ENCODE measurements at places on chromosomes 2 and 18.

DNA sequence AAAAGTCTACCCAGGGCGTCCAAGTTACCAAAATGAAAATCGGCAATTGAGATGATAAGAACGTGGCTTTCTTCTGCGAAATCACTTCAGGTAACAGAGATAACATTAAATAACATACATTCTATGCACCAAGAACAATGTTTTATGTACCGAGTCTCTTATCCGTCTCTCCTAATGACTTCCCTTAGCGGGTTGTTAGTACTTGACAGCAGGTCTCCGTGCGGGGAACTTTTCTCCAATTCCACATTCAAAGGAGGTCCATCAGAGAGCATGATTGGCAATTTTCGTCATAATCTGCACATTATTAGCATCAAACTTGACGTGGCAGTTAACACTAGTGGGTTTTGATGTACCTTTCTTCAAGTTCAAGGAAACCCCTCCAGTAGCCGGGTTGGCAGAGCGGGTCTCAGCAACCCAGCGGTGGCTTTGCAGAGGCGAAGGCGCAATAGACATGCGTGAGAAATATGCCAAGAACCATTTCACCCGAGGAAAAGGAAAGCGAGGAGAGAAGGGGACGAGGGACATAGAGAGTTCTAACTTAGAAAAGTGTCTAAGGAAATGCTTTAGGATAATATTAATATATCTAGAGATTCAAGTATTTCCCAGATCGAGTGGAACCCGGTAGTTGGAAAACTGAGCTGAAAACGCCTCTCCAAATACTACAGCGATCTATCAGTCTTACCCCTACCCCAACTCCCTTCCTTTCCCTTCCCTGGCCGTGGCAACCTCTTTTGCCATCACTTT is 5.0 kb downstream of the EVX2 start:
- no peak for DNase-seq

- DNase-seq = no peak
Measured at GRCh38 chr2:128522829-128523228, 204.2 kb upstream of the HS6ST1 start.

- DNase-seq = no peak
Measured at GRCh38 chr2:179805001-179805400, 56.4 kb downstream of the ZNF385B start.

DNA sequence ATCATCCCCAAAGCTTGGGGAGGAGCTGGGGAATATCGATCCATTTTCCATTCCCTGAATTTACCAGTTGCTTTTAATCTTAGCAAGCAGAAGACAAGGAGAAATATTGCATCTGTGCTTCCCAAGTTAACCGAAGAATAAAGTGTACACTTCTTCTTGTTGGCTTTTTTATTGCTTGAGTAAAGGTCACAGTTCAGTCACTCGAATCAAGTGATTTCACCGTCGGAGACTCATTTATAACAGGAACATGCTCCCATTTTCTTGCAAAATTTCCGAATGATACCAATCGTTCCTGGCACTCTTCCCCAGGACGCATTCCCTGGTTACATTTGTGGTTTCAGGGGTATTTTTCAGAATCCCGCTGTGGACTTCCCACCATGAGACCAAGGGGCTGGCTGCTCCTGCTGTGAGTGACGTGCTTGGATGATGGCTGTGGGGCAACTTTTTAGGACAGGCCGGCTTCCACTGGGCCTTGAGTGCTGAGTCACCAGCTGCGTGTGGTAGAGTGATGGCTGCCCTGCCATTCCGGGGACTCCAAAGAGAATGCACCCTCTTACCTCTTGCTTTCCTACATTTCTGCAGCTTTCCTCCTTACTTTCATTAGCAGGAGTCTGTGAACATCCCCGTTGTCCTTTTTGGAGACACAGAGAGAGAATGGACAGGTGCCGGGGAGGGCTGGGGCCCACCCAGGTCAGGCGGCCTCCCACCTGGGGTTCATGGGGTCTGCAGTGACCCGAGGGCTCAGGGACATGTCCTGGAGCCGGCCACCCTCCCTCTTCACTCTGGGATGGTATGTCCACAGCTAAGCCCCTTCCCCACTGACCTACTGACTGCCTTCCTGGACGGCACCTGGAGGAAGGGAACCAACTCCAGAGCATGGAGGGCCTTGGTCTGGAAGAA is 60.7 kb upstream of the HDAC4 start:
- no peak for DNase-seq

- DNase-seq = no peak
Measured at GRCh38 chr2:122061831-122062230, 306.4 kb downstream of the TSN start.

- no peak for DNase-seq
Measured at GRCh38 chr2:64289251-64289650, 145.0 kb upstream of the PELI1 start.

DNA sequence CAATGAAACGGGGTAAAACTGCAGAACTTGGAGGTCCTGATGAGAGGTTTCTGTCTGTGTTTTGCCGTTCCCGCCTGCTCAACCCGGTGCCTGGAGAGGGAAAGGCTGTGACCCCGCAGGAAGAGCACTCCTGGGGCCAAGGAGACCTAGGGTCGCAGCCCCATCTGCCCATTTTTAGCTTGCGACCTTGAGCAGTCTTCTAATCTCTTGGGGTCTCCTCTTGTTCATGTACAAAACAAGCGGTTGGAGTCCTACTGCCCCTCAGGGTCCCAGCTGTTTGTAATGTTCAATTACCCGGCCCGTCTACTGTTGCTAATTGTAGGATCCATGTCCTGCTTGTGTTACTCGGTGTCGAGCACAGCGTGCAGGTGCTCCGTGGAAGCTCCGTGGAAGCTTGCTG is 104.5 kb downstream of the PTGR3 start:
- DNase-seq = no peak

- no peak for DNase-seq
Measured at GRCh38 chr2:29627279-29627711, 294.1 kb downstream of the ALK start.

DNA sequence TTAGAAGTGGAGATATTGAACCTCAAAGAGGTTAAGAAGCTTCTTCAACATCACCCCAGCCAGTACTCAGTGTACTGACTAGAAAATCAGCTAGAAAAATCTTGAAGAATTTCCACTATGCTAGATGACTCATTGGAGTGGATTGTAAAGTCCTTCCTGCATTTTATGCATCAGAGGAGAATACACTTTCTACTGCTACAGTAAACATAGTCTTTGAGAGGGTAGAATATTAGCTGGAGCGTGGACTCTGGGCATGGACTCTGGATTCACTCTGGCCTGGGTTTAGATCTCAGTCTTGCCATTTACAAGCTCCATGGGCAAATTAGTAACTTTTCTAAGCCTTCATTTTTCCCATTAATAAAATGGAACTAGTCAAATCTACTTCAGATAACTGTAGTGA is 215.9 kb downstream of the IRS1 start:
- no peak for DNase-seq

DNA sequence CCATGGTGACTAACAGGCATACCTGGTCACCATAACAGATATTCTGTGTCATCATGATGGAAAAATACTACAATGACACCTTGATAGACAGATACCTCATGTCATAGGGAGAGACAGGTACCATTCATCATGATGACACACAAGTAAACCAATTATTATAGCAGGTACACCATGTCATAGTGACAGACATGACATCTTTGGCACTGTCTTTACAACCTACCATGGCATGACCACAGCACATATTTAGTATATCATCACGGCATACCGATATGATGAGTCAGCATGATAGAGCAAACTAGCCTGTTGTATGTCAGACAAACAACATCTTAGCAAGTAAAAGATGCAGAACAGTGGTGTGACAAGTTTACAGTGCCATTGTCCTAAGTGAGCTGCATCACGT is 101.3 kb upstream of the KLHL29 start:
- DNase-seq = no peak

DNA sequence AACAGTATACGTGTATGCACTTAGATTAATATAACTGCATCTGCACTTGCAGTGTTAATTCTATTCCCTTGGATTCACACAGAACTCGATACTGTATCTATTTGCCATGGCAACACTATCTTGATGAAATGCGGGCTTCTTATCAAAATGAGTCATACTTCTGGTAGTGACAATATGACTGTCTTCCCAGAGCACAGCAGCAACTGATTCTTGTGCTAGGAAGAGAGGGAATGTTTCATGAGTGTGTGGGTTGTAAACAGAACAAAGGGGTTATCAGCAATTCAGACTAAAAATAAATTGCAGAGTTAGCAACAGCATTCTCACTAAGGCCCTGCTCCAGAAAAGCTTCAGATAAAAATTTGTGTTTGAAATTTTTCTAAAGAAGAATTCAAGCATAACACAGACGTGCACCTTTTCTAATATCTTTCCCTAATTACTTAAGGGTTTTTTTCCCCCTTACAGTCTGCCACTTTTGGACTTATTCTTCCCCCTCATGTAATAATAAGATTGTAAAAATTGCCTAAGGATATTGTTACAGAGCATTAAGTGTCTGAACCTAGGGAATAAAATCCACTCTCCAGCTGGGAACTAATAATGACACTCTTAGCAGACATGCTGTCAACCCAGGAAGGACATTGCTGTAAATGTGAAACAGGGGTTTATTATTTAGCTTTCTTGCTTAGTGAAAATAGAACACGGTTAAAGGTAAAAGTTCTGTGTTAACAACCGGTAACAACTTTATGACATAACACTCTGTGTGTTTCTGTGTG is 99.9 kb upstream of the SLC38A11 start:
- no peak for DNase-seq

GRCh38 chr2:45497355-45497754 is 113.7 kb downstream of the SRBD1 start:
- no peak for DNase-seq

GRCh38 chr2:158685646-158686045 is 109.5 kb upstream of the DAPL1 start:
- DNase-seq = no peak

DNA sequence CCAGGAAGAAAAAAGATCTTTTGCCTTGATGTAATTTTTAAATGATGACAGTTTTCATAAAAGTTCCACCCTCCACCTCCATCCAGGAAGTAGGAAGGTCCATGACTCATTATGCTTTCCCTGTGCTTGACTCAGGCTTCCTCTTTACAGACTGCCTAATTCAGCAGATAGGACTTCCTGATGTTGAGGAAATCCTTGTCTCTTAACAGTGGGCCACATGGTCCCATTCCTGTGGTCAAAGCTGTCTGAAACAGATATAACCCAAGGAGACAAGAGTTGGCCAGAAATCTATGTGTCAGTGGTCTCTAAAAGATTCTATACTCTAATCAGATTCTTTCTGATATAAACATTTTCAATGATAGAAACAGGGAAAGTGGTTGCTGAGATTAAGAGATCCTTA is 119.1 kb downstream of the BAZ2B start:
- DNase-seq = no peak

- DNase-seq = no peak
Measured at GRCh38 chr18:48886520-48887293, 64.1 kb downstream of the SMAD7 start.

- DNase-seq = no peak
Measured at GRCh38 chr2:236963631-236964182, 122.0 kb upstream of the COPS8 start.

- no peak for DNase-seq
Measured at GRCh38 chr18:75422341-75422910, 5.1 kb downstream of the SMIM21 start.

- no peak for DNase-seq
Measured at GRCh38 chr18:58522132-58522531, 106.8 kb downstream of the ALPK2 start.

DNA sequence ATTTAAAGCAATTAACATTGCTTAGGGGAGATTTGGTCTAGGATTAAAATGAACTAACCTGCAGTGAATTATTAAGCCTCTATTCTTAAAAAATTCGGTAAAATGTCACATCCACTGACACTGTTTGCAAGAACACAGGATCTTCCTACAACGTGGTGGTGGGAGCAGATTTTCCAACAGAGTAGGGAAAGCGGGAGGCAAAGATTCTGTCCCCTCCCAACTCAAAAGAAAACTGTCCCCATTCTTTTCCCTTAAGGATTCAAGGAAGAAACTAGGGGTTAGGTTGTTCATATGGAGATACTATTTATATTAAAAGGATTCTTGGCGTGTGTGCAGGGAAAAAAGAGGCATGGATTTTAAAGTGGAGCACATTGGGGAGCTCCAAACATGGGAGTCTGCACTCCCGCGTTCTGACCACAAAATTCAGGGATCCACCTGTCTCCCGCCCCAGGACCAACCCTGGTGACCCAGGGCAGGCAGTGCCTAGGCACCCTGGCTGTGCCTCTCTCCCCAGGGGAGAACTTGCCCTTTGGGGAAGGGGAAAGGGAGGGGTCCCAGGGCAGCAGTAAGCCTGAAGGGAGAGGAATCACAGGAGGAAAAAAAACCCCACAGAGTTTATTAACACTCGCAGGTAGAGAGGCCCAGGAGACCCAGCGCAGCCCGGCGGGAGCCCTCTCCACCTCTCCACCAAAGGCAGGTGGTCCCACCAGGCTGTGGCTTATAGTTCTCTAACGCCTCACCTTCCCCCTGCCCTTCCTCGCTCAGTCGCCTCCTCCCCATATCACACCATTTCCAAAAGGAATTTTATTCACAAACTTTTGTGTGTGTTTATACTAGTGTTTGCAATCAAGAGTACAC is 2.3 kb downstream of the PTGR3 start:
- no peak for DNase-seq

DNA sequence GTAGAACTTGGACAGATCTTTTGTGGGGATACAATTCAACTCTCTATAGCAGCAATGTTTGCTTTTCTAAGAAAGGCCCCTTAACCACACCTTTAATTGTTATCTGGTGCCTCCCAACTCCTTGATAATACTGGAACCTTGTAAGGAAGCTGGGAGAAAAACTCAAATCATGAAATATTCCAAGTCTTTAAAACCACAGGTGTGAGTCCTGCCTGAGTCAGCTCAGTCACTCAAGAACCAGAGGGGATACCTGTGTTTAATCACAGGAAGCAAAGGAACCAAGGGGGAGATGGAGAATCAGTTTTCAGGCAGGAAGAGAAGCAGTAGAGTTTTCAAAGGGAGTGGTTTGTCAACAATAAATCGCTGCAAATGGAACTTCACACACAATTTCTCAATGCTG is 159.9 kb downstream of the LAMA3 start:
- no peak for DNase-seq

- DNase-seq = no peak
Measured at GRCh38 chr2:219951099-219951498, 323.7 kb downstream of the SLC4A3 start.

- no peak for DNase-seq
Measured at GRCh38 chr2:140747665-140748064, 1383.2 kb downstream of the LRP1B start.

DNA sequence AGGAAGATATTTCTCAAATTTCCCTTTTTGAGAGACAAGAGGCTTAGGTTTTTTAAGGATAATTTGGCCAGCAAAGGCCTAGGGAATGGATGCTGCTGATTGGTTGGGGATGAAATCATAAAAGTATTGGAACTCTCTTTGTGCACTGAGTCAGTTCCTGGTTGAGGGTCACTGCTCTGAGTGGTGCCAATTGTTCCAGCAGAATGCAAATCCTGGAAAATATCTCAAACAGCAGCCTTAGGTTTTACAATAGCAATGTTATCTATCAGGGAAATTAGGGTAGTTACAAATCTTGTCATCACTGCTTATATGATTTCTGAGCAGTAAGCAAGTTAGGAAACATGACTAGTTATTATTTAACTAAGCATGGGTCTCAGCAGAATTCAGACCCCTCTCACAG is 96.2 kb downstream of the RAD51AP2 start:
- DNase-seq = no peak
